ENCODE measurements at places on chromosomes 2 and 18. TPM values are rescaled to one million over a fixed set of nuclear protein-coding genes. Genes with fewer than 3 reads are reported as not detected.

HOXD12 gene
- not detected for total RNA-seq

POTEJ gene
- not detected for total RNA-seq

RAX gene
- not detected for total RNA-seq

CHRNG gene
- not detected for total RNA-seq

SPC25 gene
- total RNA-seq, result 5.1 TPM

NEU4 gene
- not detected for total RNA-seq

DNMT3A gene
- 9.6 TPM for total RNA-seq

CYB5A gene
- 90.0 TPM for total RNA-seq

LAMA1 gene
- 48.1 TPM for total RNA-seq

CFAP221 gene
- not detected for total RNA-seq

C2orf80 gene
- not detected for total RNA-seq

CLIP4 gene
- total RNA-seq, result 40.8 TPM

TANC1 gene
- total RNA-seq, result 7.7 TPM

REG3G gene
- not detected for total RNA-seq

Data from subcutaneous preadipocyte (primary cell).